ENCODE measurements at places on chromosomes 2 and 18. TPM values are rescaled to one million over a fixed set of nuclear protein-coding genes. Genes with fewer than 3 reads are reported as not detected.

DNA sequence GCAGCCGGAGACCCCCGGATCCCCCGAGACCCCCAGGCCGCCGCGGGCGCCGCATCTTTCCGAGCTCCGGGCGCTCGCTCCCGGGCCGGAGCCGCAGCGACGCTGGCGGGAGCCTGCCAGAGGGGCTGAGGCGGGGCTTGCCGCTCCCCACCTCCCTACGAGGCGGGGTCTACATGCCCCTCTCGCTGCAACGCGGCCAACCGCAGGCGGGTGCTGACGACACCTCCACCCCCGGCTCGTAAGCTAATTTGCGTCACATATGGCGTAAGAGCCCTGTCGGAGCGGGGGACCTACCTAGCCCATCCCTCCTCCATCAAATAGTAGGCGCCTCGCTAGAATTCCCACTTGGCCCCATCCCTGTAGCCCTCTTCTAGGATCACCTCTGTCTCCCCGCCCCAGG lies at the start of gene PTPRN:
Gene PTPRN, minus strand, starts transcription at position 124 of the 400 bp plus-strand sequence. Its CDS starts 69 bp downstream, at position 55.
- H3K27ac ChIP-seq, result no peak within 1 kb of the TSS
- no peak within 1 kb of the TSS for H3K4me3 ChIP-seq
- DNase-seq, result no peak
- no peaks in the 10 kb centered on the region for H3K27me3 ChIP-seq
- H3K4me1 ChIP-seq, result no peaks in the 10 kb centered on the region
- H3K36me3 ChIP-seq, result no peaks in the 10 kb centered on the region

RNF152 gene
- total RNA-seq, result 31.5 TPM

DNA sequence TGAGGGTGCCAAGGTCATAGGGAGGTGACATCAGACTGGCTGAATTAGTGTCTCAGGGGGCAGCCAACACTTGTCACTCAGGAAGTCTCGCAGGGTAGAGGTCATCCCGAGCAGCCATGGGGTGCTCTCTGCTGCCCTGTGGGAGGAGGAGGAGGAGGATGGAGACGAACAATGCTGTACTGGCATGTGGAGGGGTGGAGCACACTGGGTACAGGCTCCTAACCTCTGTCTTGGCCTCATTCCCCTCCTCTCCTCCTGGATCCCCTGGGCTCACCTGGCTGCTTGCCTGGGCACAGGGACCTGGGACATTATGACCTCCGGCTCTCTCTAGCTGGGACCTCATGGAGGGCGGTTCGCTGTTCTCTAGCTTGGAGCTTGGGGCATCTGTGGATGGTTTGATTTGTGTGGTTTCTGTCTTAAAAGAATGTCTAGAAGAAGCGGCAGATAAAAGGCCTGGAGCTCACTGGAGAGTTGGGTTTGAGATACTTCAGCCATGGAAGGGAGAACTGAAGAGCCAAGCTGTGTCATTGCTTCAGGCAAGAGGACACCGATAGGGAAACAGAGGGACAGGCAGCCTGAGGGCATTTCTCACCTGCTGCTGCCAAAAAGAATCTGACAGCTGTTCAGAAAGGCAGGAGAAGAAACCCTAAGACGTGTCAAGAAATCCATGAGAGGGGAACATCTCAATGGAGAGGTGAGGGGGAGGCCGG lies 133.1 kb downstream of the SEPTIN10 start:
- no peaks in the 10 kb centered on the region for H3K36me3 ChIP-seq
- H3K4me3 ChIP-seq, result no peak overlapping the region
- no peaks in the 10 kb centered on the region for H3K27me3 ChIP-seq
- no peaks in the 10 kb centered on the region for H3K4me1 ChIP-seq
- DNase-seq, result no peak

- H3K36me3 ChIP-seq, result no peaks in the 10 kb centered on the region
- no peak overlapping the region for H3K27ac ChIP-seq
- no peak overlapping the region for H3K4me3 ChIP-seq
- no peaks in the 10 kb centered on the region for H3K4me1 ChIP-seq
Observed at GRCh38 chr2:171244466-171244969, 83.8 kb upstream of the TLK1 start.

LONRF2 gene
- 19.9 TPM for total RNA-seq
